ENCODE measurements at places on chromosomes 4 and X. TPM values are rescaled to one million over a fixed set of nuclear protein-coding genes. Genes with fewer than 3 reads are reported as not detected.

Gene ZMAT1
- 7.3 TPM for total RNA-seq

Gene LRIT3
- total RNA-seq, result 0.18 TPM

DNA sequence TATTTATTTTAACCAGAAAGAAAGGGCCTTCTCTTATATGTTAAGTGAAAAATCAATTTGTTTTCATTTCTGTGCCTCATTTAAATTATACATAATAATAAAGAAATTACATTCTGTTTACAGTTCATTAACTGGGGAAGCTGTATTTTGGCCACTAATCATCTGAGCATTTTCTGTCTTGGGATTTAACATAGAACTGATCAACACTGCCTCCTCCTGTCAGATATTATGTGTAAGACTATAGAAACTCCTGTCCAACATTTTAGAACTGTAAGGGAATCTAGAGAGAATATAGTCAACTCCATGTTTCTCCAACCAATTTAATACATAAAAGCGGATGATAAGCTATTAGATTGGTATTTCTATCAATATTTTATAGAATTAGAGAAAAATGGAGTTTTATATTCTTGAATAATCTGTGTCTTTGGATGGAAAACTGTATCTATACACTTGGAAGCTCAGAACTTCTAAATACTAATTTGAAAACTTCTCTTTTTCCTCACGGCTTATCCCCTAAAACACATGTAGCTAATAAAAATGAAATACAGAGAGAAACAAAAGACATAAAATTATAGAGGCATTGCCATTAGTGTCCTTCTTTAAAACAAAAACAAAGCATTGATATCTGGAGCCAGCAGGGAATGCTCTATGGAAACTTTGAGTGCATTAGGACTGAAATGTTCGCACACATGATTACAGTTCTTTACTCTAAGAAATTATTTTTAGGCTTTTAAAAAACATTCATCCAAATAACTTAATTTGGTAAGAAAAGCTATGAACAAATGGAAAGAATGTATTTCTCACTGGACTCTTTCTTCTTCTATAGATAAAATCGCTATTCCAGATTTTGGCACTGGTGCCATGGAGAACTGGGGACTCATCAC lies 33.1 kb downstream of the ENPEP start:
- no peaks in the 10 kb centered on the region for H3K27me3 ChIP-seq
- peak; percentile 60 for DNase-seq
- H3K27ac ChIP-seq, result no peak overlapping the region
- no peaks in the 10 kb centered on the region for H3K36me3 ChIP-seq

DNA sequence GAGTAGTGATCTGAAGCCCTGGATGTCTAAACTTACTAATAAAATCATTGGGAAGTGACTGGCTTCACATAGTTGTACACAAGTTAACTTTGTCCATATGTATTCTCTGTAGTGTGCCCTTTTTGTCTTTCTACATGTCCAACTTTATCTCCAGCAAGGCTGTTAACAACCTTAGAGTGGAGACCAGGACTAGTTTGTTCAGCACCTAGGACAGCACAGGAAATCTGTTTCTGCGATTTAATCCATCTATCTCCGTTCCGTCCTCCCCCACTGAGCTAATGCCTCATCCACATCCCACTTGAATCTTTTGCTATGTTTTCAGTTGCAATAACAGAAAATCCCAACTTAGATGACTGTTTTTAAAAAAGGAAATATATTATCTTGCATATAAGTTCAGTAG lies 3.4 kb upstream of the ARR3 start:
- no peak for DNase-seq
- H3K27me3 ChIP-seq, result no peaks in the 10 kb centered on the region
- no peak overlapping the region for H3K4me3 ChIP-seq
- H3K36me3 ChIP-seq, result no peaks in the 10 kb centered on the region

- H3K36me3 ChIP-seq, result no peaks in the 10 kb centered on the region
- peaks cover 3% of the 10 kb centered on the region for H3K4me1 ChIP-seq
- H3K27ac ChIP-seq, result no peak overlapping the region
- no peak for DNase-seq
- no peak overlapping the region for H3K4me3 ChIP-seq
- no peaks in the 10 kb centered on the region for H3K27me3 ChIP-seq
Observed at GRCh38 chr4:98664959-98665358, 6.5 kb upstream of the TSPAN5 start.

GRCh38 chrX:106684207-106684606 lies 42.3 kb upstream of the RNF128 start:
- no peak for DNase-seq
- H3K27ac ChIP-seq, result no peak overlapping the region
- no peaks in the 10 kb centered on the region for H3K36me3 ChIP-seq
- H3K27me3 ChIP-seq, result peaks cover 9% of the 10 kb centered on the region
- no peak overlapping the region for H3K4me3 ChIP-seq

- DNase-seq, result no peak
- H3K4me3 ChIP-seq, result no peak overlapping the region
- no peaks in the 10 kb centered on the region for H3K4me1 ChIP-seq
- H3K36me3 ChIP-seq, result no peaks in the 10 kb centered on the region
- H3K27me3 ChIP-seq, result no peaks in the 10 kb centered on the region
Observed at GRCh38 chr4:176964116-176964691, 171.5 kb upstream of the VEGFC start.

GRCh38 chr4:154719087-154719486 lies 24.7 kb upstream of the LRAT start:
- H3K27ac ChIP-seq, result no peak overlapping the region
- no peaks in the 10 kb centered on the region for H3K27me3 ChIP-seq
- DNase-seq, result no peak
- H3K4me3 ChIP-seq, result no peak overlapping the region
- H3K4me1 ChIP-seq, result no peaks in the 10 kb centered on the region

DNA sequence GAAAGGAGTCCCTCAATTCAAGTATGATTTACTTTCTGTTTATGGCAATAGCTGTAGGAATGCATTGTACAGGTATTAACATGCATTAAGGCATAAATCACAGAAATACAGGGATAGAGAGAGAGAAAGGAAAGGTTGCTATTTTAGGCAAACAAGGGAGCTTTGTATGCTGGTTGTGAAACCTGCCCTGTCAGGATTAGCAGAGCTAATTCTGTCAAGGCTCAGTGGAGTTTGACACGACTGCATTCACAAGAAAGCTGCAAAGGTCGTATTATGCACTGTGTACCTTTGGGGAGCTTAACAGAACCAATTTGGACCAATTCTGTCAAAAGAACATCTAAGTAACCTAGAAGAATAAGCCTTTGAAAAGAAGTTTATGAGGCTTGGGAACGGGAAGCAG lies 239.3 kb downstream of the GRIA2 start:
- H3K36me3 ChIP-seq, result no peaks in the 10 kb centered on the region
- H3K27me3 ChIP-seq, result no peaks in the 10 kb centered on the region
- H3K27ac ChIP-seq, result peak overlapping the region; percentile 56
- peaks cover 17% of the 10 kb centered on the region for H3K4me1 ChIP-seq
- no peak overlapping the region for H3K4me3 ChIP-seq

DNA sequence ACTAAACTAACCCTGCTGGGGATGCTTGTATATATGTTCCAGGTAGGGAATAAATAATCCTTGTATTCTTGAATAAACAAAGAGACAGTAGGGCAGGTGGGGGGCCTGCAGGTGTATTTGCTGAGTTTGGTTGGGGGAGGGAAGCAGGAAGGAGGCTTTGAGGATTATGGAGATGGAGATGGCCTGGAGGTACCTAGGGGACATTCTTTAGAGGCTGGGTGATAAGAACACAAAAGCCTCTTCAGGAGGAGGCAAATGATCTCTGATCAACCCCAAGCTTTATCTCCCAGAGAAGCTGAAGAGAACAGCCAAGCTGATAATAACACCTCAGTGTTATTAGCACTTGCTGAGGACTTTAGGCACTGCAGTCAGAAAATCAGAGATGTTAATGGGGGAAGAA lies 187.7 kb downstream of the MGST2 start:
- no peaks in the 10 kb centered on the region for H3K27me3 ChIP-seq
- DNase-seq, result no peak
- no peak overlapping the region for H3K27ac ChIP-seq
- H3K36me3 ChIP-seq, result no peaks in the 10 kb centered on the region
- H3K4me1 ChIP-seq, result peaks cover 16% of the 10 kb centered on the region

- H3K36me3 ChIP-seq, result no peaks in the 10 kb centered on the region
- H3K4me3 ChIP-seq, result no peak overlapping the region
- H3K4me1 ChIP-seq, result no peaks in the 10 kb centered on the region
- H3K27me3 ChIP-seq, result no peaks in the 10 kb centered on the region
- no peak overlapping the region for H3K27ac ChIP-seq
- no peak for DNase-seq
Observed at GRCh38 chr4:22021106-22021505, 72.5 kb upstream of the KCNIP4 start.
